ENCODE measurements at places on chromosomes 2 and 18.
A peak's percentile ranks its signal among the peaks of the same experiment; 100 is the strongest.

DNA sequence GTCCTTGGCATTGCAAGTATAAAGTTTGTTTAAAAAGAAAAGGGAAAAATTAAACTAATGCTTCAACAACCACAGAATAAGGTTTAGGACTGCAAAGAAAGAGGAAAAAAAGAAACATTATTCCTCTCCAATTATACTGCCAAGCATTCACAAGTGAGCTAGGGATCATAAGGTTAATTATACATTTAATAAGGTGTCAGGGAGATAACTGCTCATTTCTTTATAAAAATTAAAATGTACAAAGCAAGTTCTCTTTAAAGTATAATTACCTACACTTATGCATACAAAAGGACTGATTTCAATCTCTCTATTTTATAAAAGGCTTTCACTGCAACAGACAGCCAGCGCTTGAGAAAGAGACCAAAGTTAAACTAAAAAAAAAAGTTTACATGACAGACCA, 58.1 kb downstream of the ABCG8 start:
- no peak for DNase-seq

GRCh38 chr2:217740178-217740577, 262.6 kb downstream of the TNS1 start:
- no peak for DNase-seq

- no peak for DNase-seq
These were observed 520.5 kb downstream of the KCNJ3 start for GRCh38 chr2:155218945-155219344.

DNA sequence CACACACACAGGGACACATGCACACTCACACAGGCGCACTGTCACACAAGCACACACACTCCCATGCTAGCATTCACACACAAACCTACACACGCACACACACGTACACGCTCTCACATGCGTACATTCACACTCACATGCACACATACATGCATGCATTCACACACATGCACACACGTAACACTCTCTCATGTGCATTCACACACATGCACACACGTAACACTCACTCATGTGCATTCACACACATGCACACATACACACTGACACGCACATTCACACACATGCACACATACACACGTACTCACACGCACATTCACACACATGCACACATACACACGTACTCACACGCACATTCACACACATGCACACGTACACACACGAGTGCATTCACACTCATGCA, 16.3 kb downstream of the ADI1 start:
- DNase-seq = no peak

DNA sequence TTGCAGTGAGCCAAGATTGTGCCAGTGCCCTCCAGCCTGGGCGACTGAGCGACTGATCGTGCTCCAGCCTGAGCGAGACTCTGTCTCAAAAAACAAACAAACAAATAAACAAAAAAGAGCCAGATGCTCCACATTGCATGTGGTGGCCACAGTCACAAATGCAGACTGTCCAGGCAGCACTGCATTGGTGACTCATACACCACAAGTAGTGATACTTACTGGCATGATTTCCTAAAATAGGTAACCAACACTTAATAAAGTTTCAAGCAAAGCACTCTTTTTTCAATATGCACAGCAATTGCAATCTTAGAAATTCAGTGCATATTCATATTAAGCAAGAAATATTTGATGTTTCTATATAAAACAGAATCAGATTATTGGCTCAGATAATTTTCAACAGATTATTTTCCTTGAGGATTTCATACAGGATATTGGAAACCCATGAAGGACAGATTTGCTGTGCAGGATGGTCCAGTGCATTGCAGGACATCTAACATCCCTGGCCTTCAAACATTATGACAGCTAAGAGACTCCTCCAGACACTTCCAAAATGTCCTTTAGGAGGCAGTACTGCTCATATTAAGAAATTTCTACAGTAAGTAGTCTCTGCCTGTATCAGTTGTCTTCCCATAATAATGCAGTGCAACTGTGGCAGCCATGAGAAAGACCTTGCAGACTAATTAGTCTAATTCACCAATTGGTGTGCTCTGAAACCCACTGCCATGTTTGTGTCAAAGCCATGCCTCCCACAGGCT, 10.5 kb upstream of the SLC1A4 start:
- DNase-seq = no peak

DNA sequence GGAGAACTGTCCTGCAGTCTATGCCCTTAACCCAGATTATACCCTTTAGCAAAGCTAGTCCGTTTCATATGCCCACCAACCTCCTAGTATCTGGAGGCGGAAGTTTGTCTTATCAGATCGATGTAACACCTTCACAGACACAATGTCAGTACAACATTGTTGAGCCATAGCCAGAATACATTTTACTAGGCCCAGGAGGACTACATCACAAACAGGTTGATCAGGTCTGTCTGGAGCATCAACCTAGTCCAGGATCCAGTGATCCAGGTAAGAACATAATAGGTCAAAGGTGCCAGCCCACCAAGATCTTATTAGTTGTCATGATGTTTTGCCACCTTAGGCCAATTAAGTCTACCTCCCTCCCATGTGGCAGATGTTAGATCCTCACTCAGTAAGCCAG, 2.0 kb upstream of the TPRKB start:
- DNase-seq = no peak

DNA sequence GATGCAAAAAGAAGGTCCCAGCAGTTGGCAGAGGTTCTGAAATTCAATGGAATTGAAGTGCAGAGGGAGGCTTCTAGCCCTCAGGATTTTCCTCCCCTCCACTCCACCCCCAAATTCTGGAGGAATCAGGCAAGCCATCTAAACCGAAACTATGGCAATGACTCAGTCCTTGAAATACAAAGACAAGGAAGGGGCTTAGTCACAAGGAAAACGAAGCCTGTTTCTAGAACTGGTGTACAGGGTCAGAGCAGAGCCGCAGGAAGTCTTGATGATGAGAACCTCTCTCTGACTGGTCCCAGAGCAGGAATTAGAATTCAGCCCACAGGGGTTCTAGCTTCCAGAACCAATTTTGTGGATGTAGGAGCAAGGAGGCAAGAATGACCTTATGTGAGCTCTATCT, 111.7 kb upstream of the SCN1A start:
- DNase-seq = peak; percentile 89

Measured in fibroblast of skin of scalp (primary cell).